Activated B cell treated with CpG ODN at 0.5 μM for 24 hours (primary cell): ENCODE measurements at places on chromosomes 3 and 15. TPM values are rescaled to one million over a fixed set of nuclear protein-coding genes. Genes with fewer than 3 reads are reported as not detected.

ZDHHC23 gene
- total RNA-seq: 22.7 and 27.4 TPM in 2 replicates

ZNF501 gene
- total RNA-seq: 6.2 and 6.5 TPM in 2 replicates

PLSCR2 gene
- total RNA-seq: not detected in 2 replicates

FRMD5 gene
- total RNA-seq: 0.53 TPM in 1 of 2 replicates, not detected in the other

CNTN6 gene
- not detected in 2 replicates for total RNA-seq

ZBBX gene
- total RNA-seq: not detected in 2 replicates

DNA sequence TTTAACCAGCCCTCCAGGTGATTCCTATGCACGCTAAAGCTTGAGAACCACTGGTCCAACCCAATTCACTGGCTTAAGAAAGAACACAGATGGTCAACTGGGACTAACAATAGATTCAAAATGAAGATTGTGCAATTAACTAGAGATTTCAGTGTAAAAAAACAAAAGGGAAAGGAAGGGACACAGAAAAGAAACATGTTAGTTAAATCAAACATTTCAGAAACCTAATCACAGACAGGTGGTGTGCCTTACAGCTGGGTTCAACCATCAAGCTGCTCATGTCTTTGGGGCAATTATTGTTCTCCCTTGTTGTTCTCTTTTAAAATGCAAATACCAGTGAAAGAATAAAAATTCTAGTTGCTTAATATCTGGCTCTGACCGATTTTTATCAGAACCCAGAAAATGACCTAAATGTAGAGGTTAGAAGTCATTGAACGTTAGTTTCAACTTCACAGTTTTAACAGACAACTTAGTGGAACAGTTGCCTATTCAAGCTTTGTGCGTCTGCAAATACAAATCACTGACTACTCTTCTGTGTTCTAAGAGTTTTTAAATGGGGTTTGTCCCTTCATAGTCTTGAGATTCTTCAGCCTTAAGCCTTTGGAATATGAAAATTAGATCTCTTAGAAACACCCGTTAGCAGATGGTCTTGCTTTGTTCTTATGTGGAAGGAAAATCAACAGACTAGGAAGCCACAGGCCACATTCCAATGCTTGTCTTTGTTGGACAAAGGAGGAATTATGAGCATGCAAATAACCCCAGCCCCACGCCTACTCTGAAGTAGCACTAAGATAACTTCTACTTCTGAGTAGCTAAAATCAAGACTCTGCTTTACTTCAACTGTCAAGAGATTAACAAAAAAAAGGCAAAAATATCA, 223.4 kb downstream of the ATP8B4 start:
- H3K4me3 ChIP-seq: no peak overlapping the region
- H3K36me3 ChIP-seq: no peaks in the 10 kb centered on the region
- H3K4me1 ChIP-seq: no peaks in the 10 kb centered on the region
- no peaks in the 10 kb centered on the region for H3K27me3 ChIP-seq
- no peak for DNase-seq

- no peak for DNase-seq
- H3K4me1 ChIP-seq: no peaks in the 10 kb centered on the region
- no peak overlapping the region for H3K4me3 ChIP-seq
- H3K27ac ChIP-seq: no peak overlapping the region
- H3K27me3 ChIP-seq: peaks cover 3% of the 10 kb centered on the region
Measured at GRCh38 chr3:189305412-189305811, 133.6 kb downstream of the TPRG1 start.

DNA sequence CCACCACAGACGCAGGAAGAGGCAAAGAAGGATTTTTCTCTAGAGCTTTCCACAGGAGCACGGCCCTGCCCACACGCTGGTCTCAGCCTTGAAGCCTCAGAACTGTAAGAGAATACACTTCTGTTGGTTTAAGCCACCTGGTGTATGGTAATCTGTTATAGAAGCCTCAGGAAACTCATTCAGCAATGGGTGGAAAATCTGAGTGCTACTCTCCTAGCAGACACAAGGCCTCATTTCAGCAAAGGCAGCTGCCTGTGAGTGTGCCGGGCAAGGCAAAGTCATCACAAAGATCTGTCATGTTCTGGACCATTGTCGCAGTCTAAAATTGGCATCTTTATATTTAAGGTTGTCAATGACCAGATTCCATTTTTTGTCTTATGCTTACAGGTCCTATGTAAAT, 31.0 kb downstream of the ATP10A start:
- DNase-seq: no peak
- H3K4me3 ChIP-seq: no peak overlapping the region
- H3K27me3 ChIP-seq: peaks cover 10% of the 10 kb centered on the region

- no peak for DNase-seq
- H3K36me3 ChIP-seq: peaks cover 13% of the 10 kb centered on the region
- no peak overlapping the region for H3K4me3 ChIP-seq
- H3K27ac ChIP-seq: no peak overlapping the region
- H3K4me1 ChIP-seq: peaks cover 48% of the 10 kb centered on the region
Measured at GRCh38 chr15:72377331-72377730, 1.5 kb upstream of the HEXA start.

DNA sequence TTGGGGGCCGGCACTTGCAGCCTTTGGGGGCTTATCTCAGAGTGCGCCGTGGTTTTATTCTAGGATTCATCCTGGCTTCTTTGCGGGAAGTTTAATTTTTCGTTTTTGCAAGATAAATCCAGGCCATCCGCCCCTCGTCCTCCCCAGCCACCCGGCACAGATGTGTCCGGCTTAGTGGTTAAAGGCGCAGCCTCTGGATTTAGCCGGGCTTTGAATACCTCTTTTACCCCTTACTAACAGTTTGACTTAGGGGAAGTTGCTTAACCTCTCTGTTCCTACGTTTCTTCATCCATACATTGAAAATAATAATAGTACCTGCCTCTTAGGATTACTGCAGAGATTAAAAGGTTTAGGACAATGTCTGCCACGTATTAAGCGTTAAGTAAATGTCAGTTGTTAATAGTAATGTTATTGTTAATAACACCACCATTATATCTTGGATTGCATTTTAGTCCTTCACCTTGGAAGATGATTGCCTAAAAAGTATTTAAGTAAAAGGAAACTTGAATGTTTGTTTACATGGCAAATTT, 714 bp downstream of the ECT2 start:
- H3K27me3 ChIP-seq: no peaks in the 10 kb centered on the region
- peaks cover 14% of the 10 kb centered on the region for H3K4me1 ChIP-seq
- peak overlapping the region; percentile 91 for H3K27ac ChIP-seq
- peaks cover 5% of the 10 kb centered on the region for H3K36me3 ChIP-seq
- DNase-seq: no peak
- H3K4me3 ChIP-seq: peak overlapping the region; percentile 99

- no peak overlapping the region for H3K27ac ChIP-seq
- H3K36me3 ChIP-seq: peaks cover 5% of the 10 kb centered on the region
- H3K27me3 ChIP-seq: no peaks in the 10 kb centered on the region
- H3K4me3 ChIP-seq: no peak overlapping the region
Measured at GRCh38 chr15:90706394-90707327, 10.5 kb upstream of the BLM start.

DNA sequence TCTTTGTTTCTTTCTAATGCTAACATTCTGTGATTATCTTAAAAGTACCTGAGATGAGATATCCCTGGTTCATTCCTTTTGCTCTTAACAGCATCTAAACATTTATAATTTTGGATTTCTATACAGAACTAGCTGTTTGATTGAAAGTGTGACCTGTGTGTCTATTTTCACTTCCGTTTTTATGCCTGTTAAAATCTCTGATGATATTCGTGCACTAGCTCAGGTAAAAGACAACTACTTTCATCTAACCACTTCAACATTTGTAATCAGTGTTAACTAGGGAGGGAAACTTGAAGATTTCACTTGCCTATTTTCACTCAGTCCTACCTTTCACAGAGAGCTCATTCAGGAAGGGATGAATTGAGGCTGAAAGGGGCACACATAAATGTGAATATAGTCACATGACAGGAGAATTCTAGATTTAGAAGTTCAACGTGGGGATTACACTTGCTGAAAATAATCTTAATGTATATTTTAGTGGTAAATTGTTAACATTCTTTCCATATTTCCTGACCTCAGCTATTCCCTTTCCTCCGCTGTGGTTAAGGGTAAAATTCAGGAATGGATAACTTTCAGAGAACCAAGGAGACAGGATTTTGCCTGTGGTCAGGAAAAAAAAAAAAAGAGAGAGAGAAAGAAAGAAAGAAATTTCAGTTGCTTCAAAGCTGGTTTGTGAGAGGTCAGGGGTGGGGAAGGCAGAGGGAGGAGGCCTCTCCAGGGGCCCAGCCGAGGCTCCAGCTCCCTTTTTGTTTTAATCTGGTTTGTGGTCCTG, 159.8 kb upstream of the TSC22D2 start:
- peaks cover 18% of the 10 kb centered on the region for H3K27me3 ChIP-seq
- no peak overlapping the region for H3K27ac ChIP-seq
- no peak for DNase-seq
